ENCODE measurements at places on chromosomes 12 and 14. TPM values are rescaled to one million over a fixed set of nuclear protein-coding genes. Genes with fewer than 3 reads are reported as not detected.

Gene C12orf60
- 1.5 TPM for total RNA-seq

Gene KRT3
- not detected for total RNA-seq

Gene GPATCH2L
- 30.7 TPM for total RNA-seq

Gene GPR84
- not detected for total RNA-seq

Gene MYO1H
- not detected for total RNA-seq

Gene TMEM132D
- not detected for total RNA-seq

Gene LRP1-AS
- total RNA-seq: not detected

All from K562 (cell line).